ENCODE measurements at places on chromosomes 3 and 15.

- DNase-seq = no peak
These were observed 21.2 kb upstream of the CRBN start for GRCh38 chr3:3200632-3201212.

GRCh38 chr3:27176256-27176655 is 192.9 kb downstream of the NEK10 start:
- no peak for DNase-seq

- DNase-seq = no peak
These were observed 205.0 kb upstream of the ADAMTS9 start for GRCh38 chr3:64892671-64893309.

GRCh38 chr3:2898591-2899353 is 211.4 kb downstream of the IL5RA start:
- DNase-seq = no peak

- no peak for DNase-seq
These were observed 22.1 kb upstream of the TMEM115 start for GRCh38 chr3:50381383-50381782.

Measured in stimulated activated CD4-positive, alpha-beta T cell treated with anti-CD3 and anti-CD28 coated beads, TNF-alpha, amount 100 ng/mL, for 1 hour (primary cell).